IMR-90 (cell line): ENCODE measurements at places on chromosomes 2 and 18.

DNA sequence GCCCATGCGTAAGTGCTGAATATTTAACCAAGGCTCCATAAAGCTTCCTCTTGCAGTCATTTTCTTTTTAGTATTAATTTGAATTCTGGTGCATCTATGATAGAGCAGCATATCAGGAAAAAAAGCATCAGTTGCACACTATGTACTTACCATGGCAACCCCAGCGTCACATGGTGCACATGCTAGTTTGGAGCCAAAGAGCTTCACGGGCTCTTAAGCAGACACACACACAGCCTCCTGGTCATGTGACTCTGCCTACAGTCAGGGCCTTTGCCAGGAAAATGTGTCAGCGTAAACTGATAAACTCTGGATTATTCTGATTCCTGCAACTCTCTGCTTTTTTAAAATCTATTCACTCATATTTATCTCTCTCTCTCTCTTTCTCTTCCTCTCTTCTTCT, 30.2 kb downstream of the NYAP2 start:
- no peak overlapping the region for H3K4me3 ChIP-seq
- H3K27ac ChIP-seq, result no peak overlapping the region
- H3K4me1 ChIP-seq, result no peaks in the 10 kb centered on the region

GRCh38 chr2:174840436-174840835, 76.2 kb upstream of the CHRNA1 start:
- H3K27ac ChIP-seq, result peak overlapping the region; percentile 77
- peaks cover 21% of the 10 kb centered on the region for H3K4me1 ChIP-seq
- no peaks in the 10 kb centered on the region for H3K27me3 ChIP-seq
- H3K36me3 ChIP-seq, result no peaks in the 10 kb centered on the region
- DNase-seq, result peak; percentile 82
- H3K4me3 ChIP-seq, result no peak overlapping the region

DNA sequence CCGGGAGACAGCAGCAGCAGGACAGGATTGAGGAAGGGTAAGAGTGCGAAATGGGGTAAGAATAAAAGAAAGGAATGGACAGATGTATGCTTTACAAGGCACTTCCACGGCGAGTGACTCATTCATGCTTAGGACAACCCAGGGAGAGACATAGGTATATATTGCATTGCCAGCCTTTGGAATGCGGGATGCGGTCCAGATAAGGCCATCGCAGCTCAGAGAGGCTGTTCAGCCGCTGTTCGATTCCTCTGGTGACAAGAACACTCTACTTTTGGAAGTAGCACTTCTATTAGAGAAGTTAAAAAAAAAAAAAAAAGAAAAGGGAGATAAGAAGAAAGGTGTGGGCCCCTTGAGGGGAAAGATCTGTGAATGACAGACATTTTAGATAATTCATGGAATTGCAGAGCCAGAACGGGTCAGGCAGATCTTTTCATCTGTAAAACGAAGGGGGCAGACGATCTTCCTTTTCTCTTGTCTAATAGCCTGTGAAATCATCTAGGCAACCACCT, 819 bp upstream of the NCOA1 start:
- peak; percentile 46 for DNase-seq
- H3K4me3 ChIP-seq, result peak overlapping the region; percentile 94
- no peaks in the 10 kb centered on the region for H3K27me3 ChIP-seq
- peaks cover 7% of the 10 kb centered on the region for H3K4me1 ChIP-seq

DNA sequence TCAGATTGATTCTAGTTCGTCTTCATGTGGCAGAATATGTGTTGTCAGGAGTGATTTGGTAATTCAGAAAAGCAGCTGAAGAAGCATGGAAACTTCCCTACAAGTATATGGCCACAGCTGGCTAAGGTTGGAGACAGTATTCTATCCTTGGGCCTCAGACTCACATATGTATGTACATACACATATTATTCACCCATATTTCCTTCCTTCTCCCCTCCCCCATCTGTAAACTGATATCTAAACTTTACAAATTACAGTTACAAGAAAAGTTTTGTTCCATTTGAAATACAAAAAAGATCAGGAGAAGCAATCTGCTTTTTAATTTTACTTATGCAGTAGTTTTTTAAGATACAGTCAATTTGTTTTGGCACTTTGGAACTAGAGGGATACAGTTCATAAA, 3.1 kb downstream of the SP3 start:
- no peak overlapping the region for H3K27ac ChIP-seq
- H3K36me3 ChIP-seq, result peaks cover 2% of the 10 kb centered on the region; the same call in 1 of the 2 replicates
- no peaks in the 10 kb centered on the region for H3K27me3 ChIP-seq

DNA sequence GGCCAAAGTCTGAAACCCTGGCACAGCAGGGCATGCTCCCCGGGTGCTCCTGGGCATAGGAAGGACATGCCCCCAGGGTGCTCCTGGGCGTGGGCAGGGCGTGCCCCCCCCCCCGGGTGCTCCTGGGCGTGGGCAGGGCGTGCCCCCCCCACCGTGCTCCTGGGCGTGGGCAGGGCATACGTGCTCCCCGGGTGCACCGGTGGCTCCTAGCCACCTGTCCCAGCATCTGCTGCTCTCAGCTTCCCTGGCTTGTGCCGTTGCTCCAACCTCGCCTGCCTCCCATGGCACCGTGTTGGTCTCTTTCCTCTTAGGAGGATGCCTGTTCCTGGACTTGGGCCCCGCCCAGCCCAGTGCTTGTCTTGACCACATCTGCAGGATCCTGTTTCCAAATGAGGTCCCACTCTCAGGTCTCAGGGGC, 95.6 kb upstream of the CTDP1 start:
- H3K27me3 ChIP-seq, result no peaks in the 10 kb centered on the region; the same call in 1 of the 2 replicates
- no peak overlapping the region for H3K27ac ChIP-seq
- no peak for DNase-seq
- H3K36me3 ChIP-seq, result no peaks in the 10 kb centered on the region
- H3K4me1 ChIP-seq, result no peaks in the 10 kb centered on the region; the same call in 1 of the 2 replicates

- H3K36me3 ChIP-seq, result peaks cover 2% of the 10 kb centered on the region; the same call in 1 of the 2 replicates
- H3K4me1 ChIP-seq, result no peaks in the 10 kb centered on the region; the same call in 1 of the 2 replicates
- no peak for DNase-seq
- H3K27ac ChIP-seq, result no peak overlapping the region
Observed at GRCh38 chr2:48543895-48544294, 13.9 kb downstream of the STON1 start.
